ENCODE measurements at places on chromosomes 5 and 9. TPM values are rescaled to one million over a fixed set of nuclear protein-coding genes. Genes with fewer than 3 reads are reported as not detected.

TGFBR1 gene
- total RNA-seq = 172 TPM

C5orf34 gene
- 1.4 TPM for total RNA-seq

OR1J2 gene
- total RNA-seq = 0.14 TPM

ZNF618 gene
- total RNA-seq = 7.5 TPM

IL9 gene
- total RNA-seq = not detected

GLRX gene
- 51.0 TPM for total RNA-seq

PPP3R2 gene
- not detected for total RNA-seq

EGFLAM gene
- 4.7 TPM for total RNA-seq

SMU1 gene
- total RNA-seq = 36.6 TPM

TMEM215 gene
- not detected for total RNA-seq

GPX3 gene
- 35.2 TPM for total RNA-seq

Data from smooth muscle cell of bladder (primary cell).